ENCODE measurements at places on chromosomes 6 and 20.

DNA sequence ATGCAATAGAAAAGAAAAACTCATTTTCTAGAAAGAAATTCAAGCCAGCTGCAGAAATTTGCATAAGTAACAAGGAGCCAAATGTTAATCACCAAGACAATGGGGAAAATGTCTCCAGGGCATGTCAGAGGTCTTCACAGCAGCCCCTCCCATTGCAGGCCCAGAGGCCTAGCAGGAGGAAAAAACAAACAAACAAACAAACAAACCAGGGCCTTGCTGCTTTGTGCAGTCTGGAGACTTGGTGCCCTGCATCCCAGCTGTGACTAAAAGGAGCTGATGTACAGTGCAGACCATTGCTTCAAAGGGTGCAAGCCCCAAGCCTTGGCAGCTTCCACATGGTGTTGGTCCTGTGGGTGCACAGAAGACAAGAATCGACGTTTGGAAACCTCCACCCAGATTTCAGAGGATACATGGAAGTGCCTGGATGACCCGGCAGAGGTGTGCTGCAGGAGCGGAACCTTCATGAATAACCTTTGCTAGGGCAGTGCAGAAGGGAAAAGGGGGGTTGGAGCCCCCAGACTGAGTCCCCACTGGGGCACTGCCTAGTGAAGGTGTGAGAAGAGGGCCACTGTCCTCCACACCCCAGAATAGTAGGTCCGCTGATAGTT, 110.9 kb upstream of the AKAP12 start:
- no peak for DNase-seq

- no peak for DNase-seq
Observed at GRCh38 chr6:141610741-141611140, 522.0 kb upstream of the GJE1 start.

DNA sequence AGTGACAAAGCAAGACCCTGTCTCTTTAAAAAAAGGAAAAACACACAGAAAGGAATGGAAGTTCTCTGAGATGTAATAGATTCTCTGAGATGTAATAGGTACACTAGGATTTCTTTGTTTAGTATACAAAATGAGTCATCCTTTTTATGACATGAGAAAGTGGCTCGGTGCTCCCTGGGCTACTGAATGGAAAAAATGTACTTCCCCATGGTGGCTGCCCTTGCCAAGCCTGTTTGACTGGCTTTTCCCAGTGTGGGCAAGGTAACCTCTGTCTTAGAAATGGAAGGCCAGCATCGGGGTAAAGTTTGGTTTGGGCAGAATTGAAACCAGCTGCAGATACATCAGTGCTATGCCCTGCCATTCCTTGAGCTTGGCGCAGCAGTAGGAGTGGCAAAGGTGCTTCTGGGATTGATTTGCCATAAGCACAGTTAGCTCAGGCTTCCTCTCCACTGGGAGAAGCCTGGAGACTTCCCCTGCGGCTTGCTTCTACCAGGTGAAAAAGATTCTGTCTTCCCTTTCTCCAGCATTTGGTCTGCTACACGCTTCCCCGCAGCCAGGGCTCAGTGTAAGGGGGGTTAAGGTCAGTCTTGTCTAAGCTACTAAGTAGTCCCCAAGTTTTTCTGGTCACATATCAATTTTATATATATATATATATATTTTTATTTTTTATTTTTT, 24.5 kb downstream of the ARFGEF2 start:
- no peak for DNase-seq

GRCh38 chr20:62557999-62558408, 82.2 kb upstream of the GATA5 start:
- no peak for DNase-seq

GRCh38 chr6:153781306-153781705, 257.7 kb upstream of the OPRM1 start:
- DNase-seq = no peak

GRCh38 chr20:6693178-6693807, 74.2 kb upstream of the BMP2 start:
- no peak for DNase-seq

DNA sequence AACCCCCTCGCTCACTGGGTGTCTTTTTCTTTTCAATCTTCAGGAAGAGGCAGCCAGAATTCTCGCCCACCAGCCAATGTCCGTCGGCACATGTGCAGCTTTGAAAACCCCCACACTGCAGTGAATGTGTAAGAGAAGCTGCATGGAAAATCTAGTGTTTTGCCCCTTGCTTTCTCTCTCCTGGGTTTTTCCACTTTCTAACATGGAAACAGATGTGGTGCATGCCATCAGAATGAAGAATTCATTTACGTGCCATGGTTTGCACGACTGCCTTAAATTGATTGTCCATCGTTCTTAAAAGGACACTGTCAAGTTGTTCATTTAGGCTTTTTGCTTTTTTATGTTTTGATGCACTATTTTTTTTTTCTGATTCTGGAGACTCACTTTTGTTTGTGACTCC, 117.1 kb upstream of the RAB32 start:
- DNase-seq = no peak

GRCh38 chr6:80690551-80691131, 584.2 kb downstream of the BCKDHB start:
- no peak for DNase-seq

- DNase-seq = no peak
Observed at GRCh38 chr20:52760791-52761190, 211.4 kb upstream of the TSHZ2 start.

DNA sequence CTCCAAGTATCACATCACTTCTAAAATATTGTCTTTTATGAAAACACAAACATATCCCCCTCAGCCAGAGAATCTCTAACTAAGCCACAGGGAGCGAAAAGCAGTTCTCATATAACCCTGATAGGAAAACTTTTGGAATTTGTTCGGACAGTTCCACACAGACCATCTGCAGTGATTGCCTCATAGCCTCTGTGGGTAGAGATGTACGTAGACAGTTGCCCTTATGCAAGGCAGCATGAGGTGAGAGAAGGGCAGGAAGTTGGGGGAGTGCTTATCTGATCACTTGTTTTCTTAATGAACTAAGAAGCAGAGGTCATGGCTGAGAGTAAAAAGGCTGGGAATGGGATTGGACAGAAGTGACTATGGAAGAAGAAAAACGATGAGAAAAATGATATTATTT, 39.6 kb downstream of the SLC23A2 start:
- DNase-seq = no peak

GRCh38 chr6:113697632-113698410, 159.3 kb upstream of the MARCKS start:
- DNase-seq = no peak

- DNase-seq = peak; percentile 43
Observed at GRCh38 chr6:29758761-29759160, 35.5 kb downstream of the HLA-F start.

DNA sequence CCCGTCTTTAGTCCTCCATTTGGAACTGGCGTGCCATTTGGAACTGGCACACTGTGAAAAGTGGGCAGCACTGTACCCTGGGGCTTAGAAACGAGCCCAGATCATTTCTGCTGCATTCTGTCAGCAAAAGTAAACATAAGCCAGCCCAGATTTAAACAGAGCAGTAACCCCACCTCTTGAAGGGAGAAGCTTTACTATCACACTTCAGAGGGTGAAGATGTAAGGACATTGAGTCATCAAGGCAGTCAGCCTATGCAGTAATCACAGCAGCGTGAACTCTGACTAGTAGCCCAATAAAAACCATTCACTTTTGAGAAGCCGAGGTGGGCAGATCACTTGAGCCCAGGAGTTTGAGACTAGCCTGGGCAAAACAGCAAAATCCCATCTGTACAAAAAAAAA, 216.9 kb downstream of the EYA2 start:
- no peak for DNase-seq

GRCh38 chr6:100117680-100118079, 123.7 kb upstream of the MCHR2 start:
- DNase-seq = no peak
